ENCODE measurements at places on chromosomes 6 and 20. TPM values are rescaled to one million over a fixed set of nuclear protein-coding genes. Genes with fewer than 3 reads are reported as not detected.

The EYA2 gene
- 0.60 TPM for total RNA-seq

The KCNG1 gene
- total RNA-seq: not detected

The SMIM26 gene
- 242 TPM for total RNA-seq

The DDO gene
- 1.9 TPM for total RNA-seq

The TUBB1 gene
- 0.07 TPM for total RNA-seq

The CPNE5 gene
- total RNA-seq: 0.11 TPM

The PTPN1 gene
- total RNA-seq: 42.6 TPM

The TREML1 gene
- total RNA-seq: not detected

The LAMA4 gene
- total RNA-seq: 5.8 TPM

The LGSN gene
- not detected for total RNA-seq

The CRISP3 gene
- not detected for total RNA-seq

The VSX1 gene
- not detected for total RNA-seq

The C20orf141 gene
- total RNA-seq: not detected

The TREM2 gene
- 0.46 TPM for total RNA-seq

The GSTA1 gene
- total RNA-seq: not detected

The BPIFB1 gene
- total RNA-seq: not detected

The CGA gene
- total RNA-seq: not detected

The BANF2 gene
- not detected for total RNA-seq

The LCA5 gene
- 1.4 TPM for total RNA-seq

The SLC22A16 gene
- not detected for total RNA-seq

The CNR1 gene
- 6.2 TPM for total RNA-seq

The FAM162B gene
- 1.8 TPM for total RNA-seq

The RIPPLY2 gene
- total RNA-seq: not detected

Data from gastrocnemius medialis (tissue), 4 donors.